ENCODE measurements at places on chromosomes 5 and 9.

DNA sequence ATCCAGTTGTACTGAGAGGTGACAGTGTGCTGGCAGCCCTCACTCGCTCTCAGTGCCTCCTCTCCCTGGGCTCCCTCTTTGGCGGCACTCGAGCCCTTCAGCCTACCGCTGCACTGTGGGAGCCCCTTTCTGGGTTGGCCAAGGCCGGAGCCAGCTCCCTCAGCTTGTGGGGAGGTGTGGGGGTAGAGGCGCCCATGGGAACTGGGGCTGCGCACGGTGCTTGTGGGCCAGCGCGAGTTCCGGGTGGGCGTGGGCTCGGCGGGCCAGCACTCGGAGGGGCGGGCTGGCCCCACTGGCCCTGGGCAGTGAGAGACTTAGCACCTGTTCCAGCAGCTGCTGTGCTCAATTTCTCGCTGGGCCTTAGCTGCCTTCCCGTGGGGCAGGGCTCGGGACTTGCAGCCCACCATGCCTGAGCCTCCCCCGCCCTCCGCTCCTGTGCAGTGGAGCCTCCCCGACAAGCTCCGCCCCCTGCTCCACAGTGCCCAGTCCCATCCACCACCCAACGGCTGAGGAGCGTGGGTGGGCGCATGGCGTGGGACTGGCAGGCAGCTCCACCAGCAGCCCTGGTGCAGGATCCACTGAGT, 342.2 kb upstream of the ZNF608 start:
- peak; percentile 17 for DNase-seq

DNA sequence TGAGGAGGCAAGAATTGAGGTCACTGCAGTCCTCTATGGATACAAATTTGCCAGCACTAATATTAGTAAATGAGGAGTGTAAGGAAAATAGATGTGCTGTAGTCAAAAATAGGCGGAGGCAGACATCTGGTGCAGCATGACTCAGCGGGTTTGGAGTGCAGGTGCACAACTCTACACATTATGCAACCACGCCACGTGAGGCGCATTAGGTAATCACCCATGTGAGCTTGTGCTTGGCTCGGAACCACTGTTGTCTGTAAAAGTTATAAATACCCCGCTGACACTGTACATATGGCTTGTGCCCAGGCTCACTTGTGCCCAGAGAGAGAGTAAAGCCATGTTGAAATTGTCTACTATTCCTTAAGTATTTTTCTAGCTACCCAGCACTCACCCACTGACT, 623.5 kb upstream of the NUDT12 start:
- no peak for DNase-seq

GRCh38 chr5:6360323-6361072, 17.8 kb downstream of the MED10 start:
- DNase-seq = no peak

- no peak for DNase-seq
Measured at GRCh38 chr9:38720083-38720745, at the start of gene FAM240B. FAM240B (minus strand) TSS chr9:38720133; CDS start chr9:38703999, 16,134 bp downstream.

GRCh38 chr9:124843456-124844034, 9.7 kb upstream of the WDR38 start:
- DNase-seq = no peak

GRCh38 chr9:22054076-22054475, 45.0 kb upstream of the CDKN2B start:
- DNase-seq = no peak

GRCh38 chr9:96771124-96771523, 6.8 kb downstream of the ZNF510 start:
- DNase-seq = no peak

DNA sequence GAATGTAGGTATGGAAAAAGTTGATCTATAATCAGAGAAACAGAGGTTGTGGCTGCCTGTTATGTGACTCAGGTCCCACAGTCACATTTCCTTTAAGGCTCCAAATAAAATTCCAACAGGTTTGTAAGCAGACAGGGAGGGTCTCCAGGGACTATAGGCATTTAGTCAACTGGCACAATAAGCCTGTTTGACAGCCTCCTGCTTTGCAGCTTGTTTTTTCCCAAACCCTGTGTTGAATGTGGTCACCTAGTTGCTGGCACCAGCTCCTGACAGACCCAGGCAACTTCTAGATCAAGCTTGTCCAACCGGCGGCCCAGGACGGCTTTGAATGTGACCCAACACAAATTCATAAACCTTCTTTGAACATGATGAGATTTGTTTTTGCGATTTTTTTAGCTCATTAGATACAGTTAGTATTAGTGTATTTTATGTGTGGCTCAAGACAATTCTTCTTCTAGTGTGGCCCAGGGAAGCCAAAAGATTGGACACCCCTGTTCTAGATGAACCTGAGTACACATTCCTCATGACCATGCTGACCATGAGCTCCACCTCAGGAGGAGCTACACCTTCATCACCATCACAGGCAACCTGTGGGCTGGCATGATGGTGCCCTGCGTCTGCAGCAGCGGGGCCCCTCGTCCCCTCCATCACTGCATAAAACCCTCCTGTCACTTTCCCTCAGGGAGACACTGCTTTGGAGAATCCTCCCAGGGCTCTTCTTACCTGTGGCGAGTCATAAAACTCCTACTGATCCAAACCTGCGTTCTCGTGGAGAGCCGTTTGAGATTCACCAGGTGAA, 15.7 kb upstream of the GRHPR start:
- DNase-seq = no peak

DNA sequence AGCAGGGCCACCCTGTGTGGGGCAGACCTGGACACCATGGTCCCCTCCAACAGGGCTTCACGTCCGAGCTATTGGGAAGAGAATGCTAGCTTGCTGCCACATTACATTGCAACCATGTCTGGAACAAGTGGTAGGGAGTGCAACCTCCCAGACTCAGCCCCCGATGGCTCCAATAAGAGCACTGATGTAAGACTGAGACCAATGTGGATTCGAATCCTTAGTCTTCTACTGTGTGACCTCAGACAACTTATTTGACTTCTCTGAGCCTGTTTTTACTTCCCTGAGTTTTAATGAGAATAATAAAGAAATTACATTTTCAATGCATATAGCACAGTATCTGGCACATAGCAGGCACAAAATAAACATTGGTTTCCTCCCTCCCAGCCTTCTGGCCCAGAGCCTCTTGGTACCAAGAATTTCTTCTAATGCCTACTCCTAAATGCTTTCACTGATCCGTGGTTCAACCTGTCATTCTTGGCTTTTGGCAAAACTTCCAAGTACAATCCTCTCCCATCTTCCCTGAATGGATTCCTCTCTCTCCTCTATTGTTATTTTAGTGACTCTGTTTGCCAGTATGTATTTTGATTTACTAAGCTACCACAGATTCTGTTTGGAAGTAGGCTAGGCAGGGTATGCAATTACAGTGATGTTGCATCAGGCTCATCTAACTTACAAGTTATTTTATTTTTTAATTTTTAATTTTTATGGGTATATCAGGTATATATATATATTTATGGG, 34.6 kb upstream of the COL15A1 start:
- DNase-seq = no peak

DNA sequence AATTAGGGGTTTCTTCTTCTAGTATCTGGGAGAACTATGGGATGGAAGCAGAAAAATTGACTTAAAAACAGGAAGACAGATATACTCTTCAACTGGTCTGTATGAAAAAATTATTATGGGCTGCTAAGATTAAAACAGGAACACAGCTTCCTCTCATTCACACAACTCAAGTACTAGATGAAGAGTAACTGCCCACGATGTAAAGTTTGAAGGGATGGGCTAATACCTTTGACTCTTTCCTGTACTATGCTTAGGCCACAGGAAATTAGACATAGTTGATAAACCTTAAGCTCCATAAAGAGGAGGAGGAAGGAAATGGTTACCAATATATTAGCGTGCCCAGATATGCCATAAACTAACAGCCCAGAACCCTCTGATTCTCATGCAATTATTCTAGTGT, 88.6 kb downstream of the ANKRD31 start:
- DNase-seq = no peak

DNA sequence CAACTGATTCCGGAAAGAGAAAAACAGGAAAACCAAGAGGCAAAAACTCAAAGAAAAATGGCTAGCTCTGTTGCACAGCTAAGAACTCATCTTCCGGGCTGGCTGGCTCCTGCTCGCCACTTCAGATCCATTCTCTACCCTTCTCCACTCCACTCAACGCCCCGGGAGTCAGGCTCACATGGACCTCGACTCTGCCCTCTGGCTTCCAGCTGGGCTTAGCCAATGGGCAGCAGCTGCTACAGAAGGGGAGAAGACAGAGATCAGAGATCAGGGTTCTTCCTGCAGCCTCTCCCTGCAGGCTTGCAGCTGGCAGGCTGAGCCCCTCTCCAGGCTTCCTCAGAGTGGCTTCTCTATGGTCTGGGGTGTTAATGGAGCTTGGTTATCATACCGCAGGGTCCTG, 187.5 kb downstream of the MED10 start:
- DNase-seq = no peak

DNA sequence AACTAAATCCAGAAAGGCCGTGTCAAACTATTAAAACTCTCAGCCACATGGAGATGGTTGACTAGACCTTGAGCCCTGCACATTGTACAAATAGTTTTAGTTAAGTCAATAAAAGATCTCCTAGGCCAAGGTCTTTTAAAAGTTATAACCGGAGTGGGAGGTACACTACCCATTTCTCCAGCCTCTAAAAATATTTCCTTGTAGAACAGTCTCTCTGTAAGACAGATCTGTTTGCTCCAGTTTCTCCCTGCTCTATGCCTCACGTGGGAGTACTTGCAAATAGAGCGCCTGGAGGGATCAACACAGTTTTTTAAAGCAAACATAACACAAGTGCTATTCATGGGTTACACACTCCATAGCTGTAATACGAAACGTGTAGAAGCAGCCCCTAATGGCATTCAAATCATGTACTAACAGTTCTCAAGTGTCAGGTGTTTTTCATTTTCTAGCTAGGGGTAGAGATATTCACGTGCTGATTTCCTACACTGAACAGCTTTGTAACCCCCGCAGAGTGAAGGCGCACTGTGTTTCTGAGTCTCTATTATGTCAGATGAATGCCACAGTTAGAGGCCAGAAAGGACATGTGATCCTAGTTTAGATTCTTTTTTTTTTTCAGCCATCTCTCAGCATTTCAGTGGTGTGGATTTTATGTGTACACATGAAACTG, 703.4 kb upstream of the GRAMD2B start:
- DNase-seq = peak; percentile 34

- DNase-seq = no peak
Measured at GRCh38 chr5:61132559-61132958, 29.7 kb downstream of the SMIM15 start.

DNA sequence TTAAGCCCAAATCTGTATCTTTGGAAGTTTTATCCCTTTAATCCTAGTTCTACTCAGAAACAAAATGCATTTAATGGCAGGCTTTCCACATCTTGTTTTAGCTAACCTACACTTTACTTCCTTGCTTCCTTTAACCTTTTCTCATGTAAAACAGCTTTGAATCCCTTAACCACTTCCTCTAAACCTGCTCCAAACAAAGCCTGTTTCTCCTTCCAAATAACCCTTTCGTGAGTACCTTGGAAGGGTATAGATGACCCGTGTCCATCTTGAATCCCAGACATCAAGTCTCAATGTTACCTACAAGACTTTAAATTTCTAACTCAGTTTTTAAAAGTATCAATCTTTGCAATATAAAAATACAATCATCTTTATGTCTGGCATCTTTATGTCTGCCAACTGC, 78.4 kb downstream of the DROSHA start:
- DNase-seq = no peak

DNA sequence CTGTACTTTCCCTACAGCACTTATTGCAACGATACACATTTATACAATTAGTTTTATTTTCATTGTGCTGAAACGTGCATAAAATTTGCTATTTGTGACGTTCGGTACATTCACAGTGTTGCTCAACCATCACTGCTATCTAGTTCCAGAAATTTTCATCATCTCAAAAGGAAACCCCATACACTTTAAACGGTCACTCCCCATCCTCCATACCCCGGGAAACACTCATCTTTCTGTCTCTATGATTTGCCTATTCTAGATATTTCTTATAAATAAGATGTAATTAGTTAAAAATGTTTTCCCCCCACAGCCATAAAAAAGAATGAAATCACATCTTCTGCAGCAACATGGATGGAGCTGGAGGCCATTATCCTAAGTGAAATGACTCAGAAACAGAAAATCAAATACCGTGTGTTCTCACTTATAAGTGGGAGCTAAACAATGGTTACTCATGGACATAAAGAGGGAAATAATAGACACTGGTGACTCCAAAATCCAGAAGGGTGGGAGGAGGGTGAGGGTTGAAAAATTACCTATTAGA, 40.2 kb upstream of the TEX48 start:
- no peak for DNase-seq

DNA sequence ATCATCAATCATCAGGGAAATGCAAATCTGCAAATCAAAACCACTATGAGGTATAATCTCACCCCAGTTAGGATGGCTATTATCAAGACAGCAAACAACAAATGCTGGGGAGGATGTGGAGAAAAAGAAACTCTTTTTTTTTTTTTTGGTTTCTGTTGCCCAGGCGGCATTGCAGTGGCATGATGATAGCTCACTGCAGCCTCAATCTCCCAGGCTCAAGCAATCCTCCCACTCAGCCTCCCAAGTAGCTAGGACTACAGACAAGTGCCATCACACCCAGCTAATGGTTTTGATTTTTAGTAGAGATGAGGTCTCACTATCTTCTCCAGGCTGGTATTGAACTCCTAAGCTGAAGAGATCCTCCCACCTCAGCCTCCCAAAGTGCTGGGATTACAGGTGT, 5.4 kb upstream of the CNTRL start:
- DNase-seq = no peak

DNA sequence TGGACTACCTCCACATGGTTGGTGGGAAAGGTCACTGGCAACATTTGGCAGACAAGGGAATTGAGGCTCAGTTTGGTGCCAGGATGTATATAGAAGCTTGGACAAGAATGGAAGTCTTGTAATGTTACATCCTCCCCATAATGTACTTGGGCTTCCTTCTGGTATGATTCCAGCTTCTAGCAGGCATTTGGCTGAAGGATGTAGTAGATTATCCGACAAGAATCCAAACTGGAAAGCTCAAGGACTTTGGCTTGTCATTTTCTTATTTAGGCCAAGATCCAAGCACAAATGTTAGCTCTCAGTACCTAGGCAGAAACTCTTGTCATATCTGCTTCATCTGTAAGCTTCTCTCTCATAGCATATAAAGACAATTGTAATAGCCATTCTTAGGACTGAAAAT, 209.1 kb downstream of the MAPKAP1 start:
- DNase-seq = no peak

DNA sequence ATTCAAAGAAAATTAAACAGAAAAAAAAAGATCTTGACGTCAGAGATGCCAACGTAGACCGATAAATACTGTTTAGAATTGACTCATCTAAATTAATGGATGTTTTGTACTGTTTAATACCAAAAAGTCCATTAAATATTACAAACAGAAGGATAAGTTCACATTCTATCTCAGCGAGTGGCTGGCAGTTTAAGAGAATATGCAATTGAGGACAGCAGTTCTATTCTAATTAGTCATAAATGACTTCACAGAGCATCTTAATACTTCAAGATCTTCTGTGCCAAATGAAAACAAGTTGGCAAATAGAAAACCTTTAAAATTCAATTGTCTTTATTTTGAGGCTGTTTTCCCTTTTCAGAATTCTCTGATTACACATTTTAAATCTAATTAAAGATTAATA, 326.6 kb upstream of the NREP start:
- DNase-seq = no peak

- no peak for DNase-seq
Measured at GRCh38 chr9:72574156-72574810, 52.9 kb downstream of the TMC1 start.

- DNase-seq = no peak
Measured at GRCh38 chr5:173457482-173457881, 129.3 kb upstream of the STC2 start.

- DNase-seq = no peak
Measured at GRCh38 chr5:5116956-5117355, 23.2 kb upstream of the ADAMTS16 start.
